H9 (cell line): ENCODE measurements at places on chromosomes 4 and X. TPM values are rescaled to one million over a fixed set of nuclear protein-coding genes. Genes with fewer than 3 reads are reported as not detected.

DNA sequence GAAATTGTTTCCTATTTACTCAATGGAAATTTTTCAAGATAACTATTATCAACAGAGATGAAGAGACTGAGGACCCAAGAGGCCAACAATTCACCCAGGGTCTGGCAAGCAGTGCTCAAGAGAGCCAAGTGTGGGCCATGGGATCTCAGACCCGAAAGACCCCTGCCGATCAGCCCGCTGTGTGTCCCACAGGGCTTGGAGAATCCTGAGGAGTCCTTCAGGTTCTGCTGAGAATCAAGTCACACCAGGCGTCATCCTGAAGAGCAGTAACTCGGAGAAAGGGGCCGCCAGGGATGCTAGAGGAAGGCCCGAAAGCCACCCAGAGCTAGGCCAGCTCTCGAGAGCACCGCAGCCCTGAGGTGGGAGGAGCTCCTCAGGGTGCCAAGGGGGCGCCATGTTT is 48.7 kb downstream of the FGFRL1 start:
- DNase-seq, result peak; percentile 21

The SETD7 gene
- total RNA-seq, result 1.5 and 1.7 TPM in 2 replicates

The BEX1 gene
- total RNA-seq, result 48.1 and 51.7 TPM in 2 replicates

GRCh38 chrX:15349046-15349445 is 13.7 kb upstream of the PIGA start:
- peak; percentile 51 for DNase-seq

The NAP1L3 gene
- 89.6 and 91.7 TPM in 2 replicates for total RNA-seq

The VCX3B gene
- not detected in 2 replicates for total RNA-seq

The UCP1 gene
- not detected in 2 replicates for total RNA-seq
